ENCODE measurements at places on chromosomes 2 and 18.

GRCh38 chr18:55585065-55585919 lies 2.7 kb downstream of the TCF4 start:
- DNase-seq, result no peak

DNA sequence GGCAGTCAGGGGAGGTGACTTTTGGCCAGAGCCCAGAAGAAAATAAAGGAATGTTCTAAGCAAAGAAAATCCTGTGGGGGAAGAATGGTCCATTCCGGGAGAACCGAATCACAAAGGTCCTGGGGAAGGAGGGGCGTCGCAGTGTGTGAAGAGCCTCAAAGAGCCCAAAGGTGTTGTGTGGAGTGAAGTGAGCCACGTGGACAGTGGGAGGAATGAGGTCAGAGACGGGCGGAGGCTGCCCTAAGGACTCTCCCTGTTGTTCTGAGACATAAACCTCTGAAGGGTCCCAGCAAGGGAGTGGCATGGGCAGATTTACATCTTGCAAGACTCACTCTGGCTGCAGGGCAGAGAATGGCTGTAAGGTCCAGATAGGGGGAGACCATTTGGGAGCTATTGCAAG lies 91.3 kb upstream of the SEC11C start:
- no peak for DNase-seq

DNA sequence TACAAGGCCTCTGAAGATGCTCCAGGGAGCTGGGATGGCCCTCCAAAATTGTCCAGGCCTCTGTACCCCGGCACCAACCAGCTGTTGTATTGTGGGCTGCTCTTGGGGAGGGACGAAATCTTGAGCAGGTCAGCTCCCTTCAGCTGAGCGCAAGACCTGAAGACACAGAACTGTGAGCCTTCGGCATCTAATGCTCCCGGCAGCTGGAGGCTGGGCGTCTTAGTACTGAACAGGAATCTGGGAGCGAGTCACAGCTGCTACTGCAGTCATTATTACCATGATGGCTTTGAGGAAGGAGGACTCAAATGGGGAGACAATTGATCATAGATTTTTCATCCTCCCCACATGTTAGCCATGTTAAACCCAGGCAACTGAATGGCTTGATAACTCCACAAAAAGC lies 83.0 kb upstream of the LTBP1 start:
- no peak for DNase-seq

GRCh38 chr2:205040323-205040722 lies 495.0 kb downstream of the PARD3B start:
- DNase-seq, result no peak

DNA sequence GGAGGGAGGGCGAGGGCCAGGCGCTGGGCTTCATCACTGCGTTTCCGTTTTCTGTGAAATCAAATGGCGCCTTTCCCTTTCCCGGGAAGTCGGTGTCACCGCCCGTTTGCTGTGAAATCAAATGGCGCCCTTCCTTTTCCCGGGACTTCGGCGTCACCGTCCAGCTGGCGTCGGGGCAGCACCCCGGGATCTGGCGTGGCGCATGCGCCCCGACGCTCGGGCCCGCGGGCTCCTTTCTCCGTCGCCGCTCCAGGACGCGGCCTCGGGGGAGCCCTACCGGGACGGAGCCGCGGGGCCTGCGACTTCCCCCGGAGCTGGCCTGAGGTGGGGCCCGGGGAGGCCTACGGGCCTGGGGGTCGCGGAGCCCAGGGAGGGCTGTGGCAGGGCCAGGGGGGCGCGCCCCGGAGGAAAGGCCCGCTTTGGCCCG lies at the start of gene FAM228A:
Gene FAM228A, plus strand, starts transcription at position 203 of the 427 bp plus-strand sequence. CDS start 428 bp downstream, outside the sequence.
- DNase-seq, result no peak

DNA sequence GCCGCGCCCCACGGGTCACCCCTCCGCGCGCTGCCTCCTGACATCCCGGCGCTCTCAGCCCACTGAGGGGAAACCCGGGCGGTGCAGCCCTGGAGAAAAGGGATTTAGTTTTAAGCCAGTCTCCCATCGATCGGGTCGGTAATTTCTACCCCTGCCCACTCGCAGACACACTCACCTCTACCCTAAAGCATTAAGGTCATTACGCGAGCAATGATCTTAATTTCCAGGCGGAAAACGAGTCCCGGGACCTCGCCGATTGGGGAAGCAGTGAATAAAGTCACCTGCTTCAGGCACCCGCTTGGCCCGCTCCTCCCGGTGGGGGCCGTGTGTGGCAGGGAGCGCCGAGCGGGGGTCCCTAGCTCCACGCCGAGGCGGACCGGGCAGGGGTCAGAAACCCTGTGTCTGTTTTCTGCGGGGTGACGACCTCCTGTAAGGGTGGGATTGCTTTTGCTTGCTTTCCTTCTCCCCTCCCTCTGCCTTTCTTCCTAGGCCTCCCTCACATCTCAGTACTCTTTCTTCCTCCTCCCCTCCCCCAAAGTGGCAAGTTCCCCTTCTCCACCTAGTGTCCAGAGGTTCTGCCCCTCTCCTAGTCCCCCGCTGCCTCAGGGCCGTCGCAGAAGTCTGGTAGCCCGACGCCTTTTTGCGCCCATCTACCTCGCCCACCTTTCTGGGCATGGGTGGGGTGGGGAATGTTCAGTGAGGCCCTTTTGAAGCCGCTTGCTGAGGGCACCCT lies 142.6 kb downstream of the MEIS1 start:
- no peak for DNase-seq

- DNase-seq, result no peak
Observed at GRCh38 chr18:72542342-72542741, 1.8 kb downstream of the CBLN2 start.

DNA sequence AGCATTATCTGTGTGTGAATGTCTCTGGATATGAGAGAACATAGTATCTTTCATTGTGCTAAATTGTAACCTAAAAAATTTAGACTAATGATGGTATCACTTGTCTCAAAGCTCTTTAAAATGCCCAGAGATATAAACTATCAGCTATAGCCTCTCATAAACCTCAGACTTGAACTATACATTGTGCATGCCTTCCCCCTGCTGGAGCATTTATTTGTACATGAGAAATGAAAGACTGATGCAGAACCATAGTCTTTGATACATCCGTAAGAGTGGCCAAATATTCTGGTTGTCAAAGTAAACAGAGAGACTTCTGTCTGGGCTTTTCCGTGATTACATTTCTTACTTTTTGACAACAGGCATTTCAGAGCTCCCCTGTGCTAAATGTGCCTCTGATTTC lies 71.9 kb upstream of the CCDC68 start:
- no peak for DNase-seq

DNA sequence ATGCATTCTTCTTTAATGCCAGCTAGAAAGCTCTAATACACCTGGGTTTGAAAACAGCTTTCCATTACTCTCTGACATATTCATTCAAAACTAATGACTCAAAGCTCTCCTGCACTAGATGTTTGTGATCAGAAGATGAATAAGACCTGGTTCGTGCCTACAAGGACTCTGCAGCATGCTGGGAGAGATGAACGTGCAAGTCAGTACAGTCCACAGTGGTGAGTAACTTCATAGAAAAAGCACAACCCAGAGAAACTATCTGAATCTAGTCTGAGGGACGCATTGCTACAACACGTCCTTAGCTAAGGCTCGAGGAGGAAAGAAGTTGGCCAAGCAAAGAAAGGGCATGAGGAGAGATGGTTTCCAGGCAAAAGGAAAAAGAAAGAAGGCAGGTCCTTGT lies 234.3 kb downstream of the OSR1 start:
- DNase-seq, result no peak

- no peak for DNase-seq
Observed at GRCh38 chr2:173496746-173497145, 142.1 kb downstream of the CDCA7 start.

GRCh38 chr18:58515175-58515775 lies 113.6 kb downstream of the ALPK2 start:
- DNase-seq, result no peak
